Activated T-cell treated with anti-CD3 and anti-CD28 coated beads, Interleukin-2, amount 50 U/mL, for 72 hours (primary cell): ENCODE measurements at places on chromosomes 2 and 18.

DNA sequence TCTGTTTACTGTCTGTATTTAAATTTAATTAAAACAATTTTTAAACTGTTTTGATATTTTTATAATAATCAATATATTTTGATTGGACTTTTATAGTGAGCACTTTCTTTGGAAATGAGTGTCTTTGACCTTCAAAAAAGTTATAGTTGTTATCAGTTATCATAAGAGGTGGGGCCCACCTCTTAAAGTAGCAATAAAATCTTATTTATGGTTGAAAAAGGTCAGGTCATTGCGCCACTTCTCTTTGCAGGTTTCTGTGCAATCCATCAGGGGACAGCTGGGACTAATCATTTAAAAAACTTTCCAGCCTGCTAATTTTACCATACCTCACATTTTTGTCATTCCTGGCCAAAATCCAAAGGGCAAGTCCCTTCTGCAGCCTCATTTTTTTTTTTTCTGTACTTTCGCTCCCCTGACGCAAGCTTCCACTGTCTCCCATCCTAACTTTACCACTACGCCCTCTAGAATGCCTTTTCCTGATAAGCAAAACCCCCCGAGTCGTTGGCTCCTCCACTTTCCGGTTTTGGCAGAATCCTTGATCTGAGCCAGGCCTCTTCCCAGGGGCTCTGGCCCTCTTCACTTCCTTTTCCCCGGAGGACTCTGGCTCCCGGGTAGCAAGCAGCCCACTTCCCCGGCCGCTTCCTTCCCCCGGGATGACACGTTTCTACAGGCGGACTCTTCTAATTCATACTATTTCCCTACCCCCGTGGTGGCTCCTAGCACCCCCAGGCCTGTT, 1.1 kb upstream of the SEH1L start:
- H3K27ac ChIP-seq, result peak overlapping the region; percentile 89
- peak overlapping the region; percentile 96 for H3K4me3 ChIP-seq
- peaks cover 49% of the 10 kb centered on the region for H3K4me1 ChIP-seq
- no peak for DNase-seq

- H3K4me1 ChIP-seq, result no peaks in the 10 kb centered on the region
- peaks cover 38% of the 10 kb centered on the region for H3K36me3 ChIP-seq
- no peaks in the 10 kb centered on the region for H3K27me3 ChIP-seq
- no peak overlapping the region for H3K4me3 ChIP-seq
- DNase-seq, result no peak
- no peak overlapping the region for H3K27ac ChIP-seq
Measured at GRCh38 chr2:159818940-159819339, 20.9 kb upstream of the CD302 start.

GRCh38 chr2:190088917-190089316, 26.4 kb upstream of the MSTN start:
- DNase-seq, result peak; percentile 44
- H3K27ac ChIP-seq, result no peak overlapping the region
- H3K4me3 ChIP-seq, result no peak overlapping the region
- H3K36me3 ChIP-seq, result no peaks in the 10 kb centered on the region
- H3K4me1 ChIP-seq, result no peaks in the 10 kb centered on the region

DNA sequence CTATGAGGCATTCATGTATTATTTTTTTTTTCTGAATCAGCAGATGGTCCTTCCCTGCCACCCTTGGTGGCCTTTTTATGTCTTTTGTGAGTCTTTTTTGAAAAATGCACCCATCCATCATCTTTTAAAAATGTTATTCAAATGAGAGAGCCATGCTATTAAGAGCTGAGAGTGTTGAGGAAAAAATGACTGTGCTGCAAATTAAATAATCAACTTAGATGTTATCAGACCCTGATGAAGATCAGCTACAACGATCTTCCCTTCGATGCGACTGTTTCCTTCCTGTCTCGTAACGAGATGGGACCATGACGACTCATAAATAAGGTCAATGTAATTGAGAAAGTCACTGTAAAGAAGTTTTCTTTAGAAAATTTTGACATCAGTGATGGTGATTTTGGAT, 44.4 kb downstream of the TRIB2 start:
- no peak for DNase-seq
- peak overlapping the region; percentile 38 for H3K4me3 ChIP-seq
- no peaks in the 10 kb centered on the region for H3K36me3 ChIP-seq

GRCh38 chr2:10356439-10356811, 53.7 kb downstream of the HPCAL1 start:
- no peaks in the 10 kb centered on the region for H3K36me3 ChIP-seq
- peaks cover 24% of the 10 kb centered on the region for H3K4me1 ChIP-seq
- no peak overlapping the region for H3K4me3 ChIP-seq
- no peaks in the 10 kb centered on the region for H3K27me3 ChIP-seq
- H3K27ac ChIP-seq, result no peak overlapping the region

GRCh38 chr18:76274468-76275289, 220.4 kb downstream of the ZNF516 start:
- no peak for DNase-seq
- no peaks in the 10 kb centered on the region for H3K4me1 ChIP-seq
- peaks cover 9% of the 10 kb centered on the region for H3K27me3 ChIP-seq
- no peak overlapping the region for H3K4me3 ChIP-seq
- no peak overlapping the region for H3K27ac ChIP-seq
- H3K36me3 ChIP-seq, result no peaks in the 10 kb centered on the region

DNA sequence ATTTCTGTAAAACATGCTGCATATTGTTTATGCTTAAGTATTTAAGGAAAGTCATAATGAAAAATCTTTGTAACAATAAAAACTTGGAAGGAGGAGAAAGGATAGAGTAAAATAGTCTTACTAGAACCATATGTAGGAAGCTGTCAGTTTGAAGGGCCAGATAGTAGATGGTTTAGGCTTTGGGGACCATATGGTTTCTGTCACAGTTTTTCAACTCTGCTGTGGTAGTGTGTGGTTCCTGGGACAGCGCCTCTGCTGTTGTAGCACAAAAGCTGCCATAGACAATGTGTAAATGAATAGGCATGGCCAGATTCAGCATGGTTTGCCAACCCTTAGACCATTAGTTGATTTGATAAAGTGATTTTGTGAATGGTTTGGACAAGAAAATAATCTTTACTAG, 75.5 kb downstream of the SLC39A10 start:
- peaks cover 32% of the 10 kb centered on the region for H3K36me3 ChIP-seq
- H3K4me3 ChIP-seq, result no peak overlapping the region

DNA sequence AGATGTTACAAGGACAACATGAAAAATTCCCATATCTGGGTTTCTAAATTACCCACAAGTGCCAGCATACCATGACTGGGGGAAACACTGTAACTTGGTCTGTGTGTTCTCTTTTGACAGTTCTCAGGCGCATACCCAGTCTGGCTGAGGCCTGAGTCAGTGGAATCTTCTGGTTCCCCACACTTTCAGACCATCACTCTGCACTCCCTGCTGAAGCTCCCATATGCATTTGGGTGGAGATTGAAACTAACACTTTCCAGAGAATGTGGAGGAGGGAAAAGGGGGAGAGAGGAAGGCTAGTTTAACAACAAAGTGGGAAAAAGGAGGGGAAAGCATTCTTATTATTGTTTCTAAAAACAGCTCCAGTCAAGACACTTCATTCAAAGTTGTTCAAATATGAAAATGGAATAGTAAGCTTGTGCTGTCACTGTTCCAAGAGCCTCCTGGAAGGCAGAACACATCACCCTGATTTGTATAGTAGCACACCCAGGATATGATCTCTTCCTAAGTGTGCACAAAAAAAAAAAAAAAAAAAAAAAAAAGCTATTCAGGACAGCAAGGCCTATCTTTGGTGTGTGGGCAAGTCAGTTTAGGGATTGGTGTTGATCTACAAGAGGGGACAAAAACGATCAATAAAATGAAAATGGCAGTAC, 48.1 kb upstream of the CTIF start:
- peaks cover 60% of the 10 kb centered on the region for H3K27me3 ChIP-seq
- DNase-seq, result no peak
- no peaks in the 10 kb centered on the region for H3K36me3 ChIP-seq
- no peaks in the 10 kb centered on the region for H3K4me1 ChIP-seq

DNA sequence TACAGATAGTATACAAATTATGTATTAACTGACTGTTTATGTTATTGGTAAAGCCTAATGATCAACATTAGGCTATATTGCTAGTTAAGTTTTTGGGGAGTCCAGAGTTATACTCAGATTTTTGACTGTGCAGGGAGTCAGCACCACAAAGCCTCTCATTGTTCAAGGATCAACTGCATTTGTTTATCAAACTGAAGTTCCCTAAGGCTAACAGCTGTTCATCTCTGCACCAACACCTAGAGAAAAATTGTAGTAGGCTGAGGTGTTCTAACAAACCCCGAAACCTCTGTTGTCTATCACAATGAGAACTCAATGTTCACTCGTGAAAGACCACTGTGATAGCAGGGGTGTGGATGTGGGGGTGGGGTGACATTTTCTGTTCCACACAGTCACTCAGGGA, 97.7 kb downstream of the HNMT start:
- H3K27me3 ChIP-seq, result no peaks in the 10 kb centered on the region
- DNase-seq, result no peak
- H3K4me3 ChIP-seq, result no peak overlapping the region
- H3K36me3 ChIP-seq, result no peaks in the 10 kb centered on the region

DNA sequence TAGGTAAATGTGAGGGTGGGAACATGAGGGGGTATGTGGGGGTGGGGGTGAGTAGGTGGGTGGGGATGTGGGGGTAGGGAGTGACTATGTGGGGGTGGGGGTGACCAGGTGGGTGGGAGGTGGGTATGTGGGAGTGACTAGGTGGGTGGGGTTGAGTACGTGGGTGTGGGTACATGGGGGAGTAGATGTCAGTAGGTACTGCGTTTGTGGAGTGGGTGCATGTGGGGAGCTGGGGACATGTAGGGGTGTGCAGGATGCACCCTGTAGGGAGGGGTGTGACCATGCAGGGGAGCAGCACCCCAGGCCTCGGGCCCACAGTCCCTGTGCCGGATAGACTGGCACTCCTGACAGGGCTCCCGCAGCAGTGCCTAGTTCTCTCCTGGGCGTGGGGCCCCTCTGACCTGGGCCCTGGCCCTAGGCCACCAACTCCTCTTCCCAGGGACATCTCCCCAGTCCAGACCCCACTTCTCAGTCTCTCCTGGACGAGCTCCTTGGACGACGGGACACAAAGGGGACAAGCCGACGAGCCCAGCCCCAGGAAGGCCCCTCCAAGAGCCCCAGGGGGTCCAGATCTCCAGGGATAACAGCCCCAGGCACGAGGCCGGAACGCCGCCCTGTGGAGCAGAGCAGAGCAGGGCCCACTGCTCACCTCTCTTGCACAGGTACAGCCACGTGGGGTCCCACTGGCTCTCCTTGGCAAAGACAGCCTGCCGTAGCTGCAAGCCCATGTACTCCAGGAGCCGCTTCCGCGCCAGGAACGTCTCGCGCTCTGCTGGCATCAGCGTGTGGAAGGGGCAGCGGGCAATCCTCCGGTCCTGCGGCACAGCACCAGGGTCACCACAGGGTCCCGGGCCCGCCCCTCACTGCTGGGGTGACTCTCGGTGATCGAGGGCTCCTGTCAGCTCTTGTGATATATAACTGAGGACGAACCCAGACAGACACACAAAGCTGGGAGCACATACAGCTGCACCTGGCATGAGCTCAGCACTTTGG, 58.2 kb downstream of the ANKMY1 start:
- peaks cover 7% of the 10 kb centered on the region for H3K36me3 ChIP-seq
- H3K4me1 ChIP-seq, result no peaks in the 10 kb centered on the region
- no peaks in the 10 kb centered on the region for H3K27me3 ChIP-seq

- no peak overlapping the region for H3K4me3 ChIP-seq
- H3K27ac ChIP-seq, result no peak overlapping the region
- no peaks in the 10 kb centered on the region for H3K27me3 ChIP-seq
Measured at GRCh38 chr18:69701305-69701704, 246.4 kb downstream of the CD226 start.

GRCh38 chr2:148052687-148053086, 31.8 kb downstream of the MBD5 start:
- no peak overlapping the region for H3K4me3 ChIP-seq
- H3K4me1 ChIP-seq, result peaks cover 13% of the 10 kb centered on the region
- H3K36me3 ChIP-seq, result no peaks in the 10 kb centered on the region
- no peak for DNase-seq
- H3K27ac ChIP-seq, result no peak overlapping the region

DNA sequence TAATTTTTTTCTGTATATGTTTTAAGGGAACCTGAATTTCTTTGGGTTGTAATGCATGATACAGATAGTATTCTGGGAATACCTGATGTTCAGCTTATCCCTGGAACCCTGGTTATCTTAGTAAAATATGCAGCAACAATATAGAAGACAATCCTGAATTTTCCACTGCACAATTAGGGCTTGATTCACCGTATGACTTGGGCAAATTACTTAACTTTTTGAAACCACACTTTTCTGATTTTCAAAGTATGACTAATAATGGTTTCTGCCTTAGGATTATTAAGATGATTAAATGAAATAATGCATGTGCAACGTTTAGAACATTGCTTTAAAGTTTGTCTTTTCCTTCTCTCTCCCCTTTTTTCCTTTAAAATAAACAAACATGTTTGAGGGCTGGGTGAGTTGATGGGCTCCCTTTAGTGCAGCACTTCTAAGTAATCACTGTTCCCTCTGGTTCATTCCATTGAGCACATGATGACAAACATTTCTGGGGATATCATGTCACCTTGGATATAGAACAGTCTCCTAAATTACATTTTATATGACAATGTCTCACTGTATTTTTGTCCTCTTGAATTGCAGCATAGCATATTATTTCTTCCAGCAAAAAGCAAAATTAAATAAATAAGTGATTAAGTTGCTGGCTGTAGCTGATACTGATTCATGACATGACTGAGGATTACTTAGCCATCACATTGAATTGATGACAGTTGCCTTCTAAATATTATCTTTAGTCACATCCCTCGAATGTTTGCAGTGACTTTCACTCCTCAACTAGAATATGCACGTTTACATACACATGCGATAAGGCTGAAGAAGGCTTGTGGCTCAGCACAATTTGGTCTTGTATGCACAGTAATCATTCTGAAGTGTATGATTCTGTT, 254.5 kb downstream of the NEDD4L start:
- H3K27ac ChIP-seq, result no peak overlapping the region
- peaks cover 14% of the 10 kb centered on the region for H3K27me3 ChIP-seq
- H3K4me1 ChIP-seq, result peaks cover 36% of the 10 kb centered on the region
- DNase-seq, result no peak

GRCh38 chr2:60976256-60976850, 41.2 kb upstream of the PEX13 start:
- no peak for DNase-seq
- H3K36me3 ChIP-seq, result no peaks in the 10 kb centered on the region
- peaks cover 59% of the 10 kb centered on the region for H3K4me1 ChIP-seq

GRCh38 chr18:75057169-75057960, 151.6 kb downstream of the PTGR3 start:
- H3K4me3 ChIP-seq, result no peak overlapping the region
- no peaks in the 10 kb centered on the region for H3K4me1 ChIP-seq
- no peak overlapping the region for H3K27ac ChIP-seq
- peaks cover 3% of the 10 kb centered on the region for H3K36me3 ChIP-seq
- no peaks in the 10 kb centered on the region for H3K27me3 ChIP-seq
